Stimulated activated CD8-positive, alpha-beta memory T cell treated with anti-CD3 and anti-CD28 coated beads, Interleukin-7, amount 100 ng/mL, for 24 hours (primary cell): ENCODE measurements at places on chromosomes 5 and 9.

DNA sequence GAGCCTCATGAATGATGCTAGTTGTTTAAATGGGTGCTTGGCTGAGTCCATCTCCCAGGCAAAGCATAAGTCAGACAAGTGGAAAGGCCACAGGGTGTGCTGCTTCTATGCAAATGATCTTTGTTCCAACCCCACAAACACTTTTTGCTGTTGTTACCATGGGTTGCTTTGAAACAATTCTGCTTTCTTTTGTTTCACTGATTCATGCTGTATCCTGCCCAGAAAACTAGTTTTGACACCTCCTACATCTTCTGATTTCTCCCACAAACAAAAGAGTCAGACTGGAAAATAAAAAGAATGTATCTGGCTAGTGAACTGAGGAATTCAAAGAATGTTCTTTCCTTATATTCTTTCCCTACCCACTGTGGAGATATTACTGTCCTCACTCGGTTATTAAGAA lies 298.6 kb downstream of the DIRAS2 start:
- no peak for DNase-seq

- no peak for DNase-seq
Measured at GRCh38 chr9:4048441-4048840, 251.4 kb downstream of the GLIS3 start.

- DNase-seq = no peak
Measured at GRCh38 chr5:150443242-150444075, 6.1 kb downstream of the RPS14 start.

- DNase-seq = no peak
Measured at GRCh38 chr9:108784998-108785397, 70.8 kb downstream of the ACTL7B start.

GRCh38 chr9:111913159-111913558 lies 16.5 kb downstream of the UGCG start:
- DNase-seq = no peak

DNA sequence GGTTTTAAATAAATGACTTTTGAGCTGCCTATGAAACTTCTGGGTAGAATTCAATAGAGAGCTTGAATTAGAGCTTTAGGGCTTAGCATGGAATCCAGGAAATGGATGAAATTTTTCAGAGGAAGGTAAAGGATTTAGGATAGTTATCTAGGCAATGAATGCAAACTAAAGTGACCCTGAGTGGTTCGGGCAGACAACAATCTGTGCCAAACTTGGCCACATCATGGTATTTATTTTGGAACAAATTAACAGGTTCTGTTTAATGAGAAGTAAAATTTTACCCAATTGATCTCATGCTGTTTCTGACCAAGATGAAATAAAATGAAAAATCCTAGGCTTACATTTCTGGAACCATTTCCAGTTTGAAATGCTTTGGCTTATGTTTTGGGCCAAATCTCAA lies 934.4 kb downstream of the MAT2B start:
- no peak for DNase-seq

DNA sequence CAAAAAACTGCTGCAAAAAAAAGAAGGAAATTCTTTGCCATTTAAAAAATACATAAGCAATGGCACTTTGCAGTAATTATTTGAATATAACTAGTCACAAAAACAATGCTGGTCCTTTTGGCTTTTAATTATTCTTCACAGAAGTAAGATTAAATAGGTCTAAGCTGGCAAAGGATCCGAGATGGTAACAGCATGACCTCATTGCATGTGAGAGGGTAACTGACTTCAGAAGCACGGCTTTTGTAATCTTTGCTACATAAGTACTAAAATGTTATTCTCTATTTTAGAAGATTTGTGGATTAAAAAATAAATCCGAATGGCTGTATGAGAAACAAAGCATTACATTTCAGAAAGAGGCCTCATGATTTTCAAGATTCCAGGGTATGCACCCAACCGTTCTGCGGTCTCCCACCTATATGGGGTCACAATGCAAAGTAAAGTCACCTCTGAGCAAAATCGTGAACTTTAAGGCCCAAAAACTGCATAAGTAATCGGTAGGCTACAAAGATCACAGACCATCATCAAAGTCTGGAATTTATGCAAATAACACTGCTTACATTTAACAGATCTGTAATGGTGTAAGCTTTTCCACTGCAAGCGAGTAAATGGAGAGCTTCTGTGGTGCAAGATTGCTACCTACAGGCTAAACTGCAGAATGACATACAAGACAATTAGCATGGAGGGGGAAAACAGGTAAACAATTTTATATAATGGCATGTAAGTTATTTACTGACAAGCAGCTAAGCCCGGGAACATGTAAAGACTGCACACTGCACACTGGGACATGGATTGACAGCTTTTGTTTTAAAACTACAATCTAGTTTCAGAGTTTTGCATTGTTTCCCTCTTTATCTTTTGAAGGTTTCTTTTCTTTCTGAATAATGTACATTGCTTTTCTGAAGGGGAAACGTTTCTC lies 231.6 kb downstream of the SLF1 start:
- no peak for DNase-seq

DNA sequence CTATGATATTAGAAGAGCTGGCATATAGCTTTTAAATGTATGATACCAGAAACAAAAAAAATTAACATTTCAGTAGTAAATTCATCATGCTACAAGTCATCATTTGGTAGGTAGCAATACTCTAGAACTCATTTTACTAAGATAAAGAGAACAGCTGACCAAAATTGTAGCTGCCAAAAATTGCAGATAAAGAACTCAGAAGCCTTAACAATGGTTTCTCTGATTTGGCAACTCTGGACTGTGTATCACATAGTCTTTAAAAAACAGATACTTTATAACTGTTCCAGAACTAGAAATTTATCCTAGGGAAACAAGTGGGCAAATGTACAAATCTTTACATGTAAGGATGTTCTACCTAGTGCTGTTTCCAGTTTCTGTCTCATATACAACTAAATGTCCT lies 33.9 kb downstream of the ZFR start:
- no peak for DNase-seq

- no peak for DNase-seq
Measured at GRCh38 chr9:89382026-89382986, 64.0 kb downstream of the SECISBP2 start.

GRCh38 chr9:82764061-82764668 lies 298.8 kb downstream of the RASEF start:
- no peak for DNase-seq

- no peak for DNase-seq
Measured at GRCh38 chr5:95445995-95446394, 54.8 kb downstream of the FAM81B start.

DNA sequence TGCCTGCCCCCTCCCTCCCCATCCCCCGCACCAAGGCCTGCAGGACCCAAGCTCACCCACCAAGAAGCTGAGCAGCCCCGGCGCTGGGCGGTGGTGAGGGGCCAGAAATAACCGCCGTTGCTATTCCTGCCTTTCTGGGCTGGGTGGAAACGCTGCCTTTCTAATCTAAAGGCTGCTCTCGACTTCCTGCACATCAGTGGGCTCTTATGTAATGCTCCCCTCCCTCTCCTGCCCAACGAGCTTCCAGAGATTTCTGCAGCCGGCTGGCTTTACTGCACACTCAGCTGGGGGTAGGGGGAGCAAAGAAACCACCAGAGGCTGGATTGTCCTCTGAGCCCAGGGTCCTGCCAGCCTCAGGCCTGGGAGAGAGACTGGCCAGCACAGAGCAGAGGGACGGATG lies 6.9 kb upstream of the EGR1 start:
- DNase-seq = no peak

DNA sequence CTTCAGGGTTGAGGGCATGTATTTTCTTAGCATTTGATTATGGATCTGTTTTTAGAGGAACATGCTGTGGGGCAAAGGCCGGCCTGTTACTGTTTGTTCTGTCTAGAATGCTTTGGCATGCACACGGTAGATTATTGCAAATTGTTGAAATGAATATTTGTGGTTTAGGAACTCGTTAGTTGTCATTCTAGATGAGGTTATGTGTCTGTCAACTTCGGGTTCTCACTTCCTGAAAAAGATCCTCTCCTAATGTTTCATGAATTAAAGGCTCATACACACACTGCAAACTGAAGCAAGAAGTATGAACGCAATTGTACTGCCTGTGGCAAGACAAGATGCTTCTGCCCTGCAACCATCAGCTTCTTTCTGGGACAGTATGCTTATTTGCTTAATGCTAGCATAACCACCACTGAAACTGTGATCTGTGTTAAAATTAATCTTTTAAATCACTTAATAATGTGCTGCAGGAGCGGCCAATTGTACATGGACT lies 99.6 kb downstream of the BASP1 start:
- no peak for DNase-seq

- DNase-seq = no peak
Measured at GRCh38 chr5:79844571-79844970, 146.5 kb downstream of the MTX3 start.

GRCh38 chr5:77170-77501 lies 14.8 kb upstream of the PLEKHG4B start:
- no peak for DNase-seq

GRCh38 chr5:1840741-1841521 lies 39.7 kb downstream of the NDUFS6 start:
- DNase-seq = no peak

DNA sequence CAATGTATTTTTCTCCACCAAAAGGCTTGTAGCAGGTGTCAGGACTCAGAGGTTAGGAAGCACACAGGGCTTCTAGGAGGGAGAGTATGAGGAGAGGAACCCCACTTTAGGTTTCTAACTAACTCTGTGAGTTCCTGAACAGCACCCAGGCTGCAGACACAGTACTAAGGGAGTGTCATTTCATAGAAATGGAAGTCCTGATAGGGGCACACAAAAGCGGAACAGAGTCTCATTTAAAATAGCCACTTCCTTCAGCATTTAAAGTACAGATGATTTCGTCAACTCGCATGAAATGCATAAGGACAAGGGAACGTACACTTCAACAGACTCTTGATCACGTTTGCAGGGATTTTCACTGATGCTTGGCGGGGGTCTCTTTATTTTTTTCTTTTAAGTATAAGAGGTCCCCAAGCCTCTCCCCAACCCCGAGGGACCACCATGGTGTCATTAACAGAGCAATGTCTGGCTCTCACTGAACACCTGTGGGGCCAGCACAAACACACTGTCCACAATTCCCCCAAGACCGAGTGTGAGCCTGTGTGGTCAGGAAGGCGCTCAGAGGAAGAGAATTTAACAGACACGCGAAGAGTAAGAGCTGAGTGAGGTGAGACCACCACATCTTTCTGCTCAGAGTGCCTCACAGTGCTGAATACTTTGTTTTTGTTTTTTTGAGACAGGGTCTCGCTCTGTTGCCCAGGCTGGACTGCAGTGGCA lies 82.3 kb downstream of the SECISBP2 start:
- DNase-seq = no peak

GRCh38 chr5:180932660-180933059 lies 33.7 kb downstream of the BTNL8 start:
- DNase-seq = no peak

GRCh38 chr9:69574057-69574456 lies 98.1 kb downstream of the APBA1 start:
- no peak for DNase-seq

DNA sequence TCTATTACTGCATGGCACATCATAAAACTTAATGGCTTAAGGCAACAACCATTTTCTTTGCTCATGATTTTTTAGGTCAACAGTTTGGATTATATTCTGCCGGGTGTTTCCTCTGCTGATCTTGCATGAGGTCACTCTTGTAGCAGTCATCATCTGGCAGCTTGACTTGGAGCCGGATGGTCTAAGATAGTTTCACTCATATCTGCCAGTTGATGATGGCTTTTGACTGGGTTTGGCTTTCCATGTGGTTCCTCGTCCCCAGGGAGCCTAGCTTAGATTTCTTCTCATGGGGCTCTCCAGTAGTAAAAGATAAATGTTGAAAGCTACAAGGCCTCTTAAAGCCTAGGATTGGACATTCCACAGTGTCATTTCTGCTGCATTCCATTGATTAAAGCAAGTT lies 27.4 kb downstream of the LNPEP start:
- no peak for DNase-seq
